ENCODE measurements at places on chromosomes 4 and X.

DNA sequence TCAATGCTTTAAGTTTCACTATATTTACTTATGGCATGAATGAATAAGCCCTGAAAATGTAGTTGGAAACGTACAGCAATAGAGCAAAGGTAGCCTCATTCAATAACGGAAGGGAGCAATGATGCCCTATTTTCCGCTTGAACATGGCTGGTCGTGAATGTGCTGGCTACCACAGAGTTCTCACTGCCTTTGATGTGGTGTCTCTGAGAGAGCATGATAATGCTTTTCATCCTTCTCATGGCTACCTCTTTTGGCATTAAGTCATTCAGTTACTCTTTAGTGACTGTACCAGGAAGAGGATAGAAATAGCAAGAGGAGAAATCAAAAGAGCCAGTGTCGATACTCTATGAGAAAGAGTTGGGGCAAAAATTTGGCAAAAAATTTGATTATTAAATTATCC, 308.0 kb downstream of the PPP3CA start:
- DNase-seq: no peak

DNA sequence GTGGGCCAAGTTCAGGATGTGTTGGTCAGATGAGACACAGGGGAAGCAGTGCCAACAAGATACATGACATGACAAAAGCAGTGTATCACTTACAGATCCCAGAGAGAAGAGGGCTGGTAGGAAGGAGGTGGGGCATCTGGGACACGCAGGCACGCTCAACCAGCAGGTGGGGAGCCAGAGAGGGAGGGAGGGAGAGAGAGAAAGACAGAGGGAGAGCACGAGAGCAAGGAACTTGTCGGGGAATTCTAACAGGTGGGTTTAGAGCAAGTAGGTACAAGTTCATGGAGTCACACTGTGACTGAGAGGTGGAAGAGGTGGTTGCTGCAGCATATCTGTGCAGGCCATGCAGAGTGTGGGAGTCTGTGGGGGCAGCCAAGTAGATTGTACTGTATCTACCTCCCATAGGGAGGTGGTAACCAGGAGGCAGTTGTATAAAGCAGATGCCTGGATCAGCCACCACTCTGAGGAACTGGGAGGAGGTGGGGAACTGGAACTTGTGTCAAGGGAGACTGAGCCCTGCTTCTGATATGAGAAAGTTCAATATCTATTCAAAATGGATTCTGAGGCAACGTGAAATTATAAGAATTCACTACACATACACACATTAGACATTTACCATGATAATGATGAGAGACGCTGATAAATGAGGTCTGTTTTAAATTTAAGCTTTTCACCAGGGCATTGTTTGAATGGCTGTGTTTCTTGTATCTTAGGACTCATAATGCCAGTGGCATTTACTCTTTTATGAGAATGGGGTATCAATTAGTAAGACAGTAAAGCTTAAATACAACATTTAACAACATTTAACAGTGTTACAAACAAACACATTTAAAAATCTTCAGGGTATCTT, 43.7 kb downstream of the BBS12 start:
- peak; percentile 32 for DNase-seq

- no peak for DNase-seq
These were observed 52.8 kb downstream of the FHDC1 start for GRCh38 chr4:152988721-152989553.

- no peak for DNase-seq
These were observed 145.0 kb downstream of the SPCS3 start for GRCh38 chr4:176464748-176465147.

DNA sequence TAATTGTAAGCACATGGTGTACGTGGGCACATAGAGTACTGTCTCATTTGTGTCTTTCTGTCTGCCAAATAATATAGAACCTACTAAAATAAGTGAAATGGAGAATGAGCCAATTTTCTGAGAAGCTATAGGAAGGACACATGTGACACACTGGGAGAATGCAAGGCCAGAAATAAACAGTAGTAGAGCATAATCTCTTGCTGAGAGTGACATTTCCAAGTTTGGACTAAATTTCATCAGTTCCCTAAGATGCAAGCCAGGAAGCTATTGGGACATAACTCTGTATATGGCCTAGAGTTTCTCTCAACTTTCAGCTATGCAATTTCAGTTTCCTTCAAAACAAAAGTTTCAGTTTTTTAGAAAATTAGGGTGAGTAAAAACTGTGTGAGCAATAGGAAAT, 638.7 kb downstream of the PCDH18 start:
- DNase-seq: no peak

- no peak for DNase-seq
These were observed 35.6 kb downstream of the NELFA start for GRCh38 chr4:1973218-1973617.

GRCh38 chr4:186623546-186623945, 68.2 kb upstream of the MTNR1A start:
- peak; percentile 39 for DNase-seq

GRCh38 chr4:85642356-85643100, 167.6 kb downstream of the ARHGAP24 start:
- no peak for DNase-seq

GRCh38 chr4:141376769-141377168, 156.1 kb downstream of the ZNF330 start:
- DNase-seq: no peak

DNA sequence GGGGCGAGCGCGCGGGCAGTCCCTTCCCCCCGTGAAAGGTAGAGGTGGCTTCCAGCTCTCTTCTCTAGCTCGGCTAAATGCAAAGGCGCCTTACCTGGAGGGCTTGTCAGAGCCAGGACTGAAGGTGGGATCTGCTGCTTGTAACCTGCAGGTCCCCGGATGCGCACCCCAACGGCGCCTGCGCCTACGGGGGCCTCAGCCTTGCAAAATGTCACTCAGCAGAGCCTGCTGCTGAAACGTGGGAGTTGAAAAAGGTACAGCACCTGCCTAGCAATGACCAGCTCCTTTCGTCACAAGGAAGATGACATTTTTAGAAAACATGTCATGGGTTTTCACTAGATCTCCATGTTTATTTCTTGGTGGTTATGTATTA, 583 bp downstream of the ABHD18 start:
- peak; percentile 43 for DNase-seq

- DNase-seq: no peak
These were observed 33.9 kb downstream of the NAA11 start for GRCh38 chr4:79292008-79292407.

DNA sequence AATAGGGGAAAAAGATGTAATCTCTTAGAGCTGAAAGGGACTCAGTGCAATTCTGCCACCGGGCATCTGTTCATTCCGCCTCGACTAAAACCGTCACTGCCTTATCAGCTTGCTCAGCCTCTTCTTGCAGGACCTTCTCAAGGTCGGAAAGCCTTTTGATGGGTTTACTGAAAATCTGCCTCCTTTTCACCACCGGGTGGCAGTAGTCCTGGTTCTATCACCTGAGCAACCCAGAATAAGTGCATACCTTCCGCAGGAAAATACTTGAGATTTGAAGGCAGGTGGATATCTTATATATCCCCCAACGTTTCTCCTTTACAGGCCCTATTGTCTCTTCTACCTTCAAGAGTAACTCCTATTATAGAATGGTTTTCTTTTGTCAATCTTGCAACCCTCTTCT, 103.4 kb upstream of the PAK3 start:
- DNase-seq: peak; percentile 2

DNA sequence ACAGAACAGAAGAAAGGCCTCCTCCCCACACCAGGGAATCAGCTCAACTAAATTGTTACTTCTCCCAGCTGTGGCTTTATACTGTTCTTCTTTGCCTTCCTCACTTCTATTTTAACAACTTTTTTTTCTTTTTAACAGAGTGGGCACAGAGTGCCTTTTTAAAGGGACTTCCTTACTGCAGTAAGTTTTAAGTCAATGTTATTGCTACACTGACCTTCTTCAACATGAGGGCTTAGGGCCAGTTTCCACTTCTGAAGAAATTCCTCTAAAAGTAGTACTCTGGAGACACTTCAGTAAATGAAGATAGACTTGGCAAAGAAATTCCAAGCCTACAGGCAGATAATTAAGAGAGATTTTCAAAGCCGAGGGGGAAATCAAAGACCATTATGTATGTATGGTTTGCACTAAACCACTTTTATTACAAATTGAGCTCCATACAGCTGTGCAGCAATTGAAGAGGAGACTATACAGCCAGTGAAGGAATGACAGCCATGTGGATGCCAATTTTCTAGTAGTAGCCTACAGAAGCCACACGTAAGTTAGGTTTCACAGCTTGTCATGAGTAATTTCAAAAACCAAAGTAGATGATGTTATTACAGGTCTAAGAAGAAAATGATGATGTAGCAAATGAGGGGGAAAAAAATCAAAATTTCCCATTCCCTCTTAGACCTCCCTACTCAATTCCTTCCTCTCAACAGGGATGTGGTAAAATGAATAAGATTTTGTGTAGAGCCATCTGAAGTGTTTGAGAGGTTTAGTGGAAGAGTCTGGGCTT, 36.9 kb upstream of the RASGEF1B start:
- no peak for DNase-seq

DNA sequence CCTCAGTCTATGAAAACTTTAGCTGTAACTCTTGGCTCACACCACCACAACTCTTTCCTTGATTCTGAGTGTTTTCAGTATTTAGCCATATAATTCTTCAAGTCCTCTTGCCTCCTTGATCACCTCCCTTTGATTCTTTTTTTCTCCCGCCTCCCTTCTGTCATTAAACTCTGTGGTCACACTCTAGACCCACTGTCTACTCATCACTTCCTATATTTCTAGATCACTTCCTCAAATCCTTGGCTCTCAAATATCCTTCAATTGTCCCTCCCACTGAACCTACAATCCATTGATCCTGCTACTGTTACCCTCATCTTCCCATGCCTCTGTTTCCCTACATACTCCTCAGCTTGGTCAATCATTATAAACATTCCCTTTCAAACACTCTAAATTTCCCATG, 12.4 kb upstream of the CXXC4 start:
- no peak for DNase-seq

DNA sequence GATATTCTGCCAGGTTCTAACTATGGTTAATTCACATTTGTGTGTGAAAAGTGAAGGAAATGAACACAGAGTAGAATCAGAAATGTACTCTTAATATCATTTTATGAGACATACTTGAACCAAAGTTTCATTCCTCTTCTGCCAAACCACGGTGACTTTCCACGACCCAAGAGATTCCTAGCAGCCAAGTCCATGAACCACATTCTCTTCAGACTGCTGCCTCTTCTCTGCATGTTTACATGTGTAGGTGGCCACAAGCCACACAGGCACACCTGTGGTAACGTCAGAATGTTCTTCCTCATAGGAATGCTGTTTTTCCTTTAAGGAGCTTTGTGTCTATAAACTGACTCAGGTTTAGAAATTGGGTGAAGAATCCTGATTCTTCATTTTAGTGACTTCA, 1411.2 kb downstream of the RAPGEF2 start:
- no peak for DNase-seq

DNA sequence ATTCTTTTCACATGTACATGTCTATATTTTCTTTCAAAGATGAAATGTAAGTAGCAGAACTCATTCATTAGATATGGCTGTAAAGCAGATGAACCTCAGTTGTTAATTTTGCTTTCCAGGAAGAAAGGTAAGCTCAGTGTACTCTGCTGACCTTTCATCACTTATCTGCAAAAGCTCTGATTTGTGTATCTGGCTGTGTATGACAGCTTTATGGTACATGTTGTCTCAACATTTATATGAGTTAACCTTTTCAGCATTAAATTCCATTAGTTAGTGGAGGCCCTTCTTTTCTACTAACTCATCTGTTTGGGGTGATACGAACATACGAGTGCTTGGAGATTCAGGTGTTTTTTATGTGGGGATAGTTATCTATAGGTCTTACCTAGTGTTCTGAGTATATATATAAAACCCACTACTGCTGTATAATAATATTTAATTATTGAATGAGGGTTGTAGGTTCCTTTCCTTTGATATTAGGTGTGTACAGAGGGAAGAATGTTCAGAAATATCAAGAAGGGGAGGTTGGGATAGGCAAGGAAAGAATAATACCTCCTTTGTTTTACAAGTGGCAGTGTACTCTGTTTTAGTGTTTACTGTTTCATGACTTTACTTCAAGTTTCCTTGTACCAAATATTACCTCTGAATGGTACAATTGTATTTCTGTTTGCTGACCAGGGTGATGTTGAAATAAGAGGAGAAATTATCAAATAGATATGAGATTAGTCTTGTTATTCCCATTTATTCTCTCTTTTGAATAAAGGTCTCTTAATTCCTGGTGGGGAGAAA, 395.5 kb downstream of the ARHGAP24 start:
- DNase-seq: no peak

Measured in EH (cell line).